GF-D8 (cell line): ENCODE measurements at places on chromosomes 12 and 14.

GRCh38 chr12:71415336-71416231 is 24.0 kb upstream of the LGR5 start:
- no peak for DNase-seq

DNA sequence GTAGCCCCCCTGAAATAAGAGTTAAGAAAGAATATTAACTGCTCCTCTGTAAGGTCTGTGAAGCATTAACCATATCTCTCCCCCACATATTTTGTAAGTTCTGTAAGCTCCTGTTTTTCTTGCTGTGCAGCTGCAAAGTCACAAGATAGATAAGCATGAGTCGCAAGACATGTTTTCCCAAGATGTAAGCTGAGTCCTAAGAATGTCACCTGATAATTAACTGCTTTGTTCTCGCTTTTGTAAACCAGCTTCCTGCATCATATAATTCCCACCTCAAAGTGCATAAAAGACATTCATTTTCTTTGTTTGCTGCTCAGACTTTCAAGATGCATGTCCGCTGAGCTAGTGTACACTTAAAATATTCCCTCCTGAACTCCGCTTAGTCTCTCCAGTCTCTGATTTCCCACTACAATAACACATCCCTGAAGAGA is 27.0 kb upstream of the PHC1 start:
- DNase-seq = no peak

DNA sequence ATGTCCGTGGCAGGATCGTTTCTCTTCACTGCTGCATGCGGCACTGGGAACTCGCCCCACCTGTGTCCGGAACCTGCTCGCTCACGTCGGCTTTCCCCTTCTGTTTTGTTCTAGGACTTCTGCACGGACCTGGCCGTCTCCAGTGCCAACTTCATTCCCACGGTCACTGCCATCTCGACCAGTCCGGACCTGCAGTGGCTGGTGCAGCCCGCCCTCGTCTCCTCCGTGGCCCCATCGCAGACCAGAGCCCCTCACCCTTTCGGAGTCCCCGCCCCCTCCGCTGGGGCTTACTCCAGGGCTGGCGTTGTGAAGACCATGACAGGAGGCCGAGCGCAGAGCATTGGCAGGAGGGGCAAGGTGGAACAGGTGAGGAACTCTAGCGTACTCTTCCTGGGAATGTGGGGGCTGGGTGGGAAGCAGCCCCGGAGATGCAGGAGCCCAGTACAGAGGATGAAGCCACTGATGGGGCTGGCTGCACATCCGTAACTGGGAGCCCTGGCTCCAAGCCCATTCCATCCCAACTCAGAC is 1.2 kb downstream of the FOS start:
- no peak for DNase-seq

DNA sequence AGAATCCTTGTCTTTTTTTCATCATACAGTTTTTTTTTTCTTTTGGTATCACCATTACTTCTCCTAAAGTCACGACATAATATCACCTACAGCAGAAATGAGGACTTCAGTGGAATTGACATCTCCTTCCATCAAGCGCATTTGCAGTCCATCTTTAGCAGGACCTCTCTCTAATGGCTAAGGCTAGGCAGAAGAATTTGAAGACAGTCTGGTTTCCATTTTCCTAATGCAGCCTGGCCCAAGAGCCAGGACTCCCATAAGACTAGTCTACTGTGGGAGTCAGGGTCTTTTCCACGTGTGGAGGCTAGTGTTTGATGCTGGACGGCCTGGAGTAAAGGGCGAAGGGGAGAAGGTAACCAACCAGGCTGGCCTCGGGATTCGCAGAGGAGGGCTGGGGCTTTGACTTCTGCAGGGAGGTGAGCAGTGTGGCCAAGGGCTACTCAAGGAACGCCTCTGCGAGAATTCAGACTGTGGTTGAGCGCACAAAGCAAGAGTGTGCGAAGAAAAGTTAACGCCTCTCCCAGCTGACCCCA is 769 bp upstream of the ZNF740 start:
- DNase-seq = no peak

- no peak for DNase-seq
Observed at GRCh38 chr12:8860165-8860961, 37.9 kb downstream of the A2ML1 start.

GRCh38 chr14:103204852-103205540 is 81.7 kb downstream of the TNFAIP2 start:
- no peak for DNase-seq

- DNase-seq = no peak
Observed at GRCh38 chr14:53748691-53749090, 207.9 kb downstream of the BMP4 start.

DNA sequence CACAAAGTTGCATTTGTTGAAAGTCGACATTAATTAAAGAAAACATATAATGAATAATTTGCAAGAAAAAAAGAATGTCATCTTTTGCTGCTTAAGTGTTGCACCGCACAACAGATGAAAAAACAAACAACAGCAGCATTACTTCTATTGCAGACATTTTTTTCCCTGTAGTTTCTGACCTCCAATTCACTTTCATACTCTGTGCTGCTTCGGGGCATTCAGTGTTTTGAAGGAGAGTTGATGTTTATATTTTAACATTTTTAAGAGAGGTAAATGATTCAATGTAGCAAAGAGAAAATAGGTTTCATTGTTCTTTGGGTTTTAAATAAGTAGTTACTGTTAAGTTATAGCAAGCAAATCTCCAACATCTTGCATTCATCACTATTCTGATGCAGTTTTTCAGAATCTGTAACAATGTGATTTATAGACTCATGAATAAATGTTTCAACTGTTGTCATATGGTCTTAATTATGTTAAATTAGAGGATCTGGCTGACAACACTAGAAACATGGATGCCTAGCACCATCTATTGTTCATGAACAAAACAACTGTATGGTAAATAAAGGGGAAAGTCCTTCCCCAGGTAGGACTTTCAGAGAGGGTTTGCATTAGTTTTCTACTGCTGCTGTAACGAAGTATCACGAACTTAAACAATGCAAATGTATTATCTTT is 168.1 kb downstream of the BCAT1 start:
- DNase-seq = no peak

DNA sequence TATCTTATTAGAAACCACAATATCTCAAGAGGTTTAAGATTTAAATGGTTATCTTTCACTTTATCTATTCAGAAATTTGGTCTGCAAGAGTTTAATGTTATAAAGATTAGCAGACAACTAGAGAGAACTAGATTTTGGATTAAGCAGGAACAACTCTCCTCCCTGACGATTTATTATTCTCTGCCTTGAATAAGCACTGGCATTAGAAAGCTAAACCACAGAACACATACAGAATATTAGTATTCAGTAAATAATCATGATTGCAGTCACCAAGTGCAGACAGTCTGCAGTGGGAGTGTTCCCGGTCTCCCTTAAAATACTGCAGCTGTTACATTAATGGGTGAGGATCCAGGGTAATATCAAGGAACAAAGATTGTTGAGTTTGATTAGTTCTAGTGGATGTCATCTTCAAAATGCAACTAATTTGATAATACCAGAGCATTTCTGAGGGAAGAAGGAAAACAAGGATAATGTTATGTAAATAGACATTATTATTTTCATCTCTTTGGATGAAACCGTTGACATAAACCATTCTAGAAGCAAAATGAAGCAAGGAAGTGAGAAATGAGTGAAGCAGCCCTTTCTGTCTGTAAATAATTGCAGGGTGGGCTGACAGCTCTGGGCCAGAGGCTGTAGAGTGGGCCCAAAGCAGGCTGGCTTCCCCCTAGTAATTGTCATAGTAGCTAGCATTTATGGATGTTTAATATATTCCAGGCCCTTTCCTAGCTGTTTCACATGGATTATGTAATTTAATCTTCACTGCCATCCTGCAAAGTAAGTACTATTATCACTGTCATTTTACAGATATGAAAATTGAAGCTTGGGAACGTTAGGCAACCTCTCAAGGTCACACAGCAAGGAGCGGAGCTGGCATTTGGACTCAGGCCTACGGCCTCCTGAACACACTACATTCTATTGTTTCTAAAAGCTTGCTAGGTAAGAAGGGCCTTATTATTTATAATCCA is 79.4 kb downstream of the DYRK2 start:
- DNase-seq = no peak

DNA sequence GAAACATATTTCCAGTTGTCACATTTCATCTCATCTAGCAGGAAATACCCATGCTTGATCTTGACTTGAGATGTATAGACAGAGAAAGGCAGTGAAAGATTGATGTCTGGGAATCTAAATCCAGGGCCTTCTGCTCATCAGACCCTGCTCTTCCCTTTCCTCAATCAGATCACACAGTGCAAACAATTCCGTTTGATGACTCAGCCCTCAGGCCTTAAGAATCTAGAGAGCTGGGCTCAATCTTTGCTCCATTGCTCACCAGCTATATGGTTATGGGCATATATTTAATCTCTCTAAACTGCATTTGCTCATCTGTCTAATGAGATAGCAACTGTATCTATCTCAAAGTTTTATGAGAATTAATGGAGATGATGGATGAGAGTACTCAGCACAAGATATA is 201.8 kb upstream of the CCDC196 start:
- no peak for DNase-seq

- DNase-seq = no peak
Observed at GRCh38 chr12:112161711-112162110, 36.4 kb downstream of the TRAFD1 start.

GRCh38 chr14:87111741-87112140 is 881.2 kb downstream of the GALC start:
- DNase-seq = no peak

GRCh38 chr14:35712466-35712865 is 96.6 kb downstream of the RALGAPA1 start:
- DNase-seq = no peak

GRCh38 chr12:22709292-22709691 is 84.3 kb downstream of the ETNK1 start:
- DNase-seq = no peak

- DNase-seq = no peak
Observed at GRCh38 chr12:81992461-81992860, 233.3 kb upstream of the PPFIA2 start.

DNA sequence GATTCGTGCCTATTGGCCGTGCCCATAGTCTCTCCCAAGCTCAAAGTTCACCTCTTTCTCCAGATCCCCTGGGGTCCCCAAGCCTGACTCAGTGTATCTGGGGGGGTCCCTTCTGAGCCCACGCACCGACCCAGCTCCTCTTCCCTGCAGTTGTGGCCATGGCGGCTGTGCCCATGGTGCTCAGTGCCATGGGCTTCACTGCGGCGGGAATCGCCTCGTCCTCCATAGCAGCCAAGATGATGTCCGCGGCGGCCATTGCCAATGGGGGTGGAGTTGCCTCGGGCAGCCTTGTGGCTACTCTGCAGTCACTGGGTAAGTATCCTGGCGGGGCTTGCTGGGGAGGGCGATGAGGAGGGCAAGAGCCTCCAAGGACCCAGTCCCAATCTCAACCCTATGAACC is 5.1 kb downstream of the IFI27 start:
- no peak for DNase-seq

- DNase-seq = no peak
Observed at GRCh38 chr12:127579446-127579845, 687.5 kb upstream of the TMEM132C start.

DNA sequence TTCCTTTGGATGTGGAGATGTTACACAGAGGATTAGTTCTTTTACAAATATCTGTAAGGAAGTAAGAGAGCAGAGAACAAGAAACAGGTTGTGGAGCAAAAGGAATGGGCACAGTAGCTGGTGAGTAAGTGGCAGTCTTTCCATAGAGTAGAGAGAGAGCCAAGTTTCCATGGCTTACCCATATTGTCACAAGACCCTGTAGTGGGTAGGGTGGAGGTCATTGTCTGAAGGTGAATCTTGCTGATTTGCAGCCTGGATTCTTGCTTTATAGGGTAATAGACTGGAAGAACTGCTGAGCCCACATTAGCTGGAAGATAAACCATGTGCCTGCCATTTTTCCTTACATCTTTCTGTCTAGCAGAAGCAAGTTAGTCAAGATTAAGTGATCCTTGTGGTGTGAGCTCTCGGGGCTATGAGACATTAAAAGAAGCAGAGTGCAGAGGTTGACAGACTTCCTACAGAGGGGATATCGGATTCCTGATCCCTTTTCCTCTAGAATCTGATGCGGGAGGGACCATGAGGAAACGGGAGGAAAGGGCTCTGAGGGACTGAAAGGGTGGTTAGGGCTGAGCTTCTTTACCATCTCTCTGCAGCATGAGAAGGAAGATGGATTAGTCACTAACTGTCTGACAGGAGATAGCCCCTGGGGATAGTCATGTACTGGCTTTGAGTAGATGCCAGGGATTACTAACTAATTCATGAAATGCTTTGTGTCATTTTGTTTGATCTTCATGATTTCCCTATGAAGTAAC is 44.0 kb upstream of the LRTM2 start:
- no peak for DNase-seq

DNA sequence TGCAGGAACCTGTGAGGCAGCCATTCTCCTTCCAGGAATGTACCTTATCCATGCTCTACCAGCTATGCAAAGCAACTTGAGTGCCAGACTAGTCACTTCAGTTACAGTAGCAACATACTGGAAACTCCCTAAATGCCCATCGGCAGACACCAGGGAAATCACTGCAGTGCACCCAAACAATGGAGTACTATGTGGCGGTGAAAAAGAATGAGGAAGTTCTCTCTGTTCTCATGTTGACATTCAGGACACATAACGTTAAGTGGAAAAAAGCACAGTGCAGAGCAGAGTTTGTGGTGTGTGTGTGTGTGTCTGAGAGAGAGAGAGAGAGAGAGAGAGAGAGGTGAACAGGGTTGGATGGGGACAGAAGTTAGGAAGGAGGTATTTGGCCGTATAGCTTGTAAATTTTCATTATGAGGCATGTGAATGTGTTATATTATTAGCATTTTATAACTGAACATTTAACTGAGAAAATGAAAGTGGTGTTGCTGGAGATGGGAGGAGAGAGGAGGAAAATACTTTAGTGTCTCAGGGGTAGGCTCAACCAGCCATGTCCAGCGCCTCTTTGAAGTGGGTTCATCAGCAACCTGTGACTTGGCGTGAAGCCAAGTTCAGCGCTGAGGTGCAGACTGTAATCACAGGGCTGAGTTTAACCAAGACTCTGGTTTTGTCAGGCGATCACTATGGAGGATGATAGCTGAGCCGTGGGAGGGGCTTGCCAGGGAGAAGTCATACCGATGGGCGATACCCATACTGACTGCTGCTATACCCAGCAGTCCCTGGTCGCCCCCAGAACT is 17.3 kb downstream of the TNFAIP2 start:
- no peak for DNase-seq

DNA sequence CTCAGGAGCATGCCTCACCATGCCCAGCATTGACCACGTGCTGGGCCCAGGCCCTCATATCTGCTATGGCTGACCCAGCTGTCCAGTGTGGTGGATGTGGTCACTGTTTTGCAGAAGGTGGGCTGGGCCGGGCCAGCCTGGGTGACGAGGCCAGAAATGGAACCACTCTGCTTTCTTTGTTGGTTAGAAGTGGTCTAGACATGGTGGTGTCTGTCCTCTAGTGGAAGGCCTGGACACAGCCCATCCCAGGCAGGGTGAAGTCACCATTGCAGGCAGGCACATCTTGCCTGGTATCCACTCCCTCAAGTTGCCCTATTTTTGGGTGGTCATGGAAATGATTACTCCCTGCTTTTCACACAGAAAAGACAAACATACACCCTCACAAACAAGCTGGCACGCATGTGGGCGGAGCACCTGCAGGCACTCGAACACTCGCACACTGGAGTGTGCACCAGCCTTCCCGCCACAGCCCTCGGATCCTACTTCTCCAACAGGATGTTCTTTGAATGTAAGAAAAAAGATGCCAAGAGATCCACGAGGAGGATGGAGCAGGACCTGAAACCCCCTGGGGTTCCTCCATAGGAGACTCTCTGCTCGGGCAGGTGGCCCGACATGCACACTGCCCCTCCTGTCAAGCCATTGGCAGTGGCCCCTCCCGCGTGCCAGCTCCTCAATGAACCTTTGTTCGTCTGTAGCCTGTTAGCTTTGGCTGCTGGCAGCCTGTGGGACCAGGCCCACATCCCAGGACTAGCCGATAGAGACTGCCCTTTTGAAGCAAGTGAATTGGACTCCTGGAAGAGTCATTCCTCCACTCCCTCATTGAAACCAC is 38.4 kb downstream of the MLXIP start:
- DNase-seq = no peak
